ENCODE measurements at places on chromosomes 4 and X.
A peak's percentile ranks its signal among the peaks of the same experiment; 100 is the strongest.

DNA sequence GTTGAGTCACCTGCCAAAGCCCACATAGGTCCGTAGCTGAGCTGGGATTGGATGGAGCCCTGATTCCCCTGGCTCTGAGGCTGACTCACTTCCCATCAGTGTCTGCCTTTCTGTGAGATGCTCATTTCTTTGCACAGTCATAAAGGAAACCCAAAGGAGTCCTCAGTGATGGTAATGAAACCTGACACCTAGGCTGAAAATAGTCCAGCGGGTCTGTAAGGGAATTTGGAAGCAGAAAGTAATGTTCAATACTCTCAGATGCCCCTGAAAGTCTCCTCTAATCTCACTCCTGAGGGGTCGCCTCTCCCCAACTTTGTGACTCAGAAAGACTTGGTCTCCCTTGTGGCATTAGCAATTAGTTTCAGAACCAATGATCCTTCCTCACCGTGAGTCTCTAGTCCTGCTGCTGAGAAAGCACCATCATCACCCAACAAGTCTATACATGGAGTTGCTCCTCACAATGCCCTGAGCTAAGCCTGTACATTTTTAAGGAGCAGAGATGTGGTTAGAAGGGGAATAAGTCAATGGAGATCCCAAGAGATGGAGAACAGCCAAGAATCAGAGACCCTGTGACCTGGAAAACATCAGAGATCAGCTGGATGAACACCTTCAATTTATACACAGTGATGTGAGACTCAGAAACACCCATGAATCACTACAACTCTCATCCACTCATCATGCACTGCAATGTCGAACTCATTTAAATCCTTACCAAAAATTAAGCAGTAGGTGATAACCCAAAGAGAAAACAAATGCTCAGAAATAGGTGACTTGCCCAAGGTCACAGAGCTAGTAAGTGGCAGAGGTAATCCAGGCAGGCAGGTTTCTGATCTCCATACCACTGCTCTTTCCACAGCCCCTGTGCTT, 219.0 kb upstream of the CPEB2 start:
- no peak for DNase-seq

DNA sequence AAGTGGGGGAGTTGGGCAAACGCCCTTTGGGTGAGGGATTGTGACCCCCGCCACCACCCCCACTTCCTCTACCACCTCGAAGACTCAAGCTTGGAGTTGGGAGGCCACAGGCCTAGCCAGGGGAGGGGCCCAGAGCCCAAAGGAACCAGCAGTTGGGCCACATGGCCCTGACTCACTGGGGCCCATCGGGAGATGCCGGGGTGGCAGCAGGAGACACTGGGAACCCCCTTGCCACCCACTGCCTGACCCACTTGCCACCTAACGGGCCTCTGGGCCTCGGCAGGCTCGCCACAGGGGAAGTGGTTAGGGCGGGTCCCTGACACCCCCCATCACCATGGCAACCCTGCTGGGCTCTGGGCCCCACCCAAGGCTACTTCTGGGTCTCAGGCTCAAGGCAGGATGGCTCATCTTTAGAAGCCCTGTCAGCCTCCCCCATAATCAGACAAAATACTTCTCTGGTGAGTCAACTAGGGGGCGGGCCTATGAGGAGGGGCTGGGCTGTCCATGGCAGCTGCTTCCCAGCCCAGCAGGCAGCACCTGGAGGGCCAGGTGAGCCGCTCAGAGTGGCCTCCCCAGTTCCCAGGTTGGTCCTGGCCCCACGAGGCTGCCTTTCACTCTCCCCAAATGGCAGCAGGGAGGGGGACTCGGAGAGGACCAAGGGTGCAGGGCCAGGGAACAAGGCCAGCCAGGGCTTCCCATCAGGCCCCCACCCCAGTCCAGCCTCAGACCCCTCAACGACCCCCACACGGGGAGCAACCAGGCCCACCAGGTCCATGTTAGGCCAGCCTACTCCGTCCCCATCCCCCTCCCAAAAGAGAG, 5.6 kb downstream of the FLNA start:
- DNase-seq: peak; percentile 18

DNA sequence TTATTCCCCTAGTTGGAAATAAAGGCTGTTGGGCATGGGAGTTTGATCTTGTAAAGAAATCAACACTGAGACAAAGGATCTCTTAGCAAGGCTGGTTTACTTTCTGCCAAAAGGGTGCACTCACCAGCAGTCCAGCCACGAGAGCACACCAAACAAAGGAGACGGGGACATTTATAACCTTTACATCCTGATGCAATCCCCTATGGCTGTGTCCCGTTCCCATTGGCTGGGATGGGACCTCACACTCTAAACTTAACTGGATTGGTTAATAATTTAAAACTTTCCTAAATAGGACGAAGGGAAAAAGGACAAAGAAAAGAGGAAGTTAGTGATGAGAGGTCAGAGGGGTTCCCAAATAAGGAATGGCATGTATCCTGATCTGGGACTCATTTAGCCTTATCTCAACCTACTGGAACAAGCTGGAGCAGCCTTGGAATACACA, 17.9 kb downstream of the METAP1 start:
- no peak for DNase-seq

- no peak for DNase-seq
Measured at GRCh38 chr4:37748485-37748884, 62.3 kb upstream of the RELL1 start.

DNA sequence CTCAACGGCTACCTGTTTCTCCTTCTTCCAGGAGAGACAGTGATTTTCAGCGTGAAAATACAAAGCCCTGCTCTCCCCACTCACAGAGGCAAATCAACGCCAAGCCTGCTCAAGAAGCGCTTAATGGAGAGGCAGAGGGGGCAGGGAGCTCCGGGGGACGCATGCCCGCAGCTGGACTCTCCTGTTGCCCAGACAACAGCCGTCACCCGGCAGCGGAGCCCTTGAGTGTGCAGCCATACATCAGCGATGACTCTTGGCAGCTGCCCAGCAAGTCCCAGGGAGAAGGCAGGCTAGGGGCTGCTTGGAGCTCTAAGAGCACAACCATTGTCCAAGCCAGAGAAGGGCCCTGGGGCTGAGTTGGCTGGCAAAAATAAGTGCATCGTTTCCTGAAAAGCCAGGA, 71.0 kb upstream of the AFAP1 start:
- peak; percentile 87 for DNase-seq

DNA sequence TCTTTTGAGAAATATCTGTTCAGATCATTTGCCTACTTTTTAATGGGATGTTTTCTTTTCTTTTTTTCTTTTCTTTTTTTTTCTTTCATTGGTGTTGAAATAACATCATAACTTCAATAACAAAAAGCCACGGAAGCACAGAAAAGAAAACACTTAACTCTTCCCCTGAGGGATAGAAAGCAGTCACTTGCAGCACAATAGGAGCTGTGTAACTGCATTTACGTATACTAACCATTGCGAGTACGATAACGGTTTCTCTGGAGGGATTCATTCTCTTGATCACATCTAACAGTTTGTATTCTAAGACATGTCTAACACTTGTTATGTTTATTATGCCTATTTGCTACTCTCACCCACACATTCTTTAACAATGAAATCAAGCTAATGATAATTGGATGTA, 27.3 kb downstream of the C4orf46 start:
- DNase-seq: no peak

DNA sequence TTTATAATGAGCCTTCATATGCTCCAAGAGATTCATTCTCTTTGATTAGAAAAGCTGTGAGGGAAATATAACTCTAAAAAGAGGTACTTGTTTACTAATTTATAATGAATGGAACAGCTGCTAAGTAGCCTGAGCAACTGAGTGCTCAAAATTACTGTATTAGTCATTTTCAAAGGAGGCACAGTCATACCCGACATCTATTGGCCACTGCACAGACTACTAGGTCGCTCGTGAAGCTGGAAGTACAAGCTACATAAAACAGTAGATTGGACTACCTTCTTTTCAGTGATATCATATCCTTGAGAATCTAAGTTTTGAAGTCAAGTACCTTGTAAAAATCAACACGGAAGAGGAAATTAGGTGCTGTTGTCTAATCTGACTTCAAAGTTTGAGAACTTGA, 52.0 kb upstream of the GLRB start:
- DNase-seq: no peak

- no peak for DNase-seq
Measured at GRCh38 chrX:134911348-134911747, 79.4 kb upstream of the SMIM10 start.

GRCh38 chr4:124151031-124151430, 561.5 kb downstream of the ANKRD50 start:
- no peak for DNase-seq

- no peak for DNase-seq
Measured at GRCh38 chr4:90240333-90240732, 113.1 kb downstream of the CCSER1 start.

GRCh38 chr4:147780137-147780777, 48.4 kb downstream of the ARHGAP10 start:
- DNase-seq: no peak

- DNase-seq: no peak
Measured at GRCh38 chr4:77843628-77844027, 19.0 kb upstream of the MRPL1 start.

Data from NCI-H748 treated with DMSO at 0.1 percent for 48 hours (cell line).